H54 (cell line): ENCODE measurements at places on chromosomes 1 and 21.

GRCh38 chr1:54400329-54400728 is 5.9 kb downstream of the SSBP3 start:
- no peak for DNase-seq

DNA sequence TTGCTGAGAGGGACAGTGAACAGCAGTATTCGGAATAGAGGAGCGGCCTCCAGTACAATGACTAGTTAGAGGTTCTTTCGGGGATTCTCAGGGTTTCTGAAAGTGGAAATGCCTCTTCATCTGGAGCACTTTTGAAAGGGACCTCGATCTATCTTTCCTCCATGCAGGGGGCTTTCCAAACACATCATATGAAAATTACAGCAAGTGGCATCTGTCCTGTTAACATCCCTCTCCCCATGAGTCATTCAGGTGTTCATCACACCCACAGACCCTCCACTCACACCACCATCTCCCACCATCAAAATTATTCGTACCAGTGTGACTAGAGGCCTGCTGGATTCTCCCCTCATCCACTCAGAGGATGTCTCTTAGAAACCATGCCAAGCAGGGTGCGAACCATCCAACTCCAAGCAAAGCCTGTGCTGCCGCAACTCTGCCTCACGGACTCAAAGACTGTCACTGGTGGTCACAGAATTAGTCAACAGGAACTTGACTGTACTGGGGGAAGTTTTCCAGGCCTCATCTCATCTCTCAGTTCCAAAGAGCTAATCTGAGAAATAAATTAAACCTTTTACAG is 211.1 kb downstream of the MRPL39 start:
- no peak for DNase-seq

DNA sequence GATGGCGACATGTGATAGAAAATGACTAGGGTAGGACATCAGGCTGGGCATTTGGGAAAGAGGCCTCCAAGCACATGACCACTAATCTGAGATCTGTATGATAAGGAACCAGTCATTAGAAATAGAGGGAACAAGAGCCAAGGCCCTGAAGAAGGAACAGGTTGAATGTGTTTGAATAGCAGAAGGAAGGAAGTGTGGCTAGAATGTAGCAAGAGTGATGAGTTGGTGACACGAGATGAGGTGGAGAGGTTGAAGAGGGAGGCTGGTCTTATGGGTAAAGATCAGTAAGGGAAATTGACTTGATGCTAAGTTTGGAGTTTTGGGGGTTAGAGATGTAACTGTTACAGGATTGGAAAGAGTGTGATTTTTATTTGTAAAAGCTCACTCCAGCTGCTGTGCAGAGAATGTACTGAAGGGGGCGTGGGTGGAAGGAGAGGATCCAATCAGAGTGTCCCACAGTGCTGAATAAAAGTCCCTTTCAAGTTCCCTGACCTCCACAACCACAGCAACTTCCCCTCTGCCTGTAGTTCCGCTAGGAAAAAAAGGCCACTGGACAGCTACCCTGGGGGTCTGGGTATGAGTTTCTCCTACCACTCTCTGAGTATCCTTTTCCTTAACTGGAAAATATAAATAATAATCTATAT is 295.0 kb downstream of the OMA1 start:
- no peak for DNase-seq

DNA sequence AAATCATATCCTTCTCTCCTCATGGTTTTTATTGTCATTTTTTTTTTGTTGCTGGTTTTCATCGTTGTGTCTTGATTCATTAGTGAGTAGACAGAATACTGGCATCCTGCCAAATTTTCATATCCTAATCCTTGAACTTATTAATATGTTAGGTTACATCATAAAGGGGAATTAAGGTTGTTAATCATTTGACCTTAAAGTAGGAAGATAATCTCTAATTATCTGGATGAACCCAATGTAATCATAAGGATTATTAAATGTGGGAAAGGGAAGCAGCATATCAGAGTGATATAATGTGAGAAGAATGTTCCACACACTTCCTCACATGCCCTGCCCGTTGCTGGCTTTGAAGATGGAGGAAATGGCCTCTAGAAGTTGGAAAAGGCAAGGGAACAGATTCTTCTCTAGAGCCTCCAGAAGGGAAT is 299.7 kb downstream of the HMCN1 start:
- DNase-seq, result no peak
